HuH-7 (cell line): ENCODE measurements at places on chromosomes 3 and 15.

- DNase-seq = no peak
Measured at GRCh38 chr3:196778755-196779154, 39.1 kb downstream of the PAK2 start.

DNA sequence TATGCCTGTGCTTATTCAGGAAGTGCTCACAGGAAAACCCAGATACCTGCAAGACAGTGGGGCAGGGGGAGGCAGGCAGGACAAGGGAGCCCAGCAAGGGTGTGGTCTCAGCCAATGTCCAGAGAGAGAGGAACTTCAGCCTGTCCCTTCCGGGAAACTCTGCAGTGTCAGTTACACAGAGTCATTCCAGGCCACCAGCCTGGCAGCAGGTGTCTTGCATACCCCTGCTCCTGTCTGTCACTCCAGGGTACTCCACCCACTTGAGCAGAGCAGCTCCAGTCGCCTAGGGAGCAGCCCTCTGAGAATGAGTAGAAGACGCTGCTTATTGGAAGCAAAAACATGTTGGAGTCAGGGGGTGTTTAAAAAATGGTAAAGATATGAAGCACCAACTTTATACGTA is 431.2 kb upstream of the RGMA start:
- no peak for DNase-seq

DNA sequence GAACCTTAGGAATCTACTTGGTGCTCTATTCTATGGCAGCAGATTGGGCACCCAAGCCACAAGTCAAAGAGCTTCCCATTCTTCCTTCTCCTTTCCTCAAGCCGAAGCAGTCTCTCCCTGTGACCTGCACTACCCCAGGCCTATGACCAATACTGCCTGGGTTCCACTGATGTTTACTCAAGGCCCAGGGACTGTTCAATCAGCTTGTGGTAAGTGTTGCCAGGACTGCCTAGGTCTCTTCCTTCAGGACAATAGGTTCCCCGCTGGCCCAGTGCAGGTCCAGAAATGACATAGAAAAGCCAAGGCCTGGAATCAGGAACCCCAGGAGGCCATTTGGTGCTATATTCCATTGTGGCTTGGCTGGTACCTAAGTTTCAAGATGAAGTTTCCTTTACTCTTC is 397.9 kb downstream of the ZIC4 start:
- no peak for DNase-seq

- no peak for DNase-seq
Measured at GRCh38 chr3:170467571-170468147, 49.0 kb downstream of the CLDN11 start.

DNA sequence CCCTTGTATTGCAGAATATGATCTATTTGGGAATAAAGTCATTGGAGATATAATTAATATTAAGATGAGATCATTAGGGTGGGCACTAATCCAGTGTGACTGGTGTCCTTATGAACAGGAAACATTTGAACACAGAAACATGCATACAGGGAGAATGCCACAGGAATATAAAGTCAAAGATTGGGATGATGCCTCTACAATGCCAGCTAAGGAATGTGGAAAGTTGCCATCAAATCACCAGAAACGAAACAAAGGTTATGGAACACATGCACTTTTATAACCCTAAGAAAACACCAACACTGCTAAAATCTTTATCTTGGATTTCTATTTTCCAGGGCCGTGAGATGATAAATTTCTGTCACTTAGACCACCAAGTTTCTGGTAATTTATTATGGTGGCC is 442.4 kb upstream of the BCHE start:
- no peak for DNase-seq

GRCh38 chr3:127323581-127323980 is 35.7 kb upstream of the PRR20G start:
- no peak for DNase-seq

- DNase-seq = no peak
Measured at GRCh38 chr15:97386940-97387339, 573.6 kb upstream of the ARRDC4 start.

DNA sequence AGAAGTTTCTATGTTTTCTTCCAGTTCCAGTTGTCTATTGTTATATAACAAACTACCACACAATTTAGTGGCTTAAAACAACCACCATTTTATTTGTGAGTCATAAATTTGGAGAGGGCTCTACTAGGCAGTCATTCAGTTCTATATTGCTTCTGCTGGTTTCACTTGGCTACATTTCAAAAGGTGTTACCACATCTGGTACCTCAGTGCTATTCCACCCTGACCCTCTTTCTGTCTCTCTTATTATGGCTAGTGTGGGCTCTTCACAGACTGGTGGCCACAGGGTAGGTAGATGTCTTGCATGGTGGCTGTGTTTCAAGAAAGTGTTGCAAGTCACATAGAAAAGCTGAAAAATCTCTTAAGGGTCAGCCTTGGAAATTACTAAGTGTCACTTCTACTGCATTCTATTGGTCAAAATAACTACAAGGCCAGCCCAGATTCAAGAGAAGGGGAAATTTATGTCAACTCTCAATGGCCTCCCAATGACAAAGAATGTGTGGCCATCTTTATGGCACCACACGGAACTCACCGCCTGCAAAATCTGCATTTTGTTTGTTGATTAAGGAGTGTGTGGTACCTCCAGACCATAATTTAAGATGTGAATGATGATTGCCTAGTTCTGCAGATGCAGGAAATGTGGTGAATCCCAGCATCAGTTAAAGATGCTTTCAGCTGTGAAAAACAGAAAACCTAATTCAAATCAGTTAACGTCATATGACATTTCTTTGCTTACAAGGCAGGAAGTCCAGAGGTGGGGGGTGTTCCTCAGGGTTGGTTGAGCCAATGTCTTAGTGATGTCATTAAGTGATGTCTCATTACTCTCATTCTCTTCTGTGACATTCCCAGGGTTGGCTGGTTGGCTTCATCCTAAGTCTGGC is 105.8 kb upstream of the RASGRP1 start:
- no peak for DNase-seq

- DNase-seq = no peak
Measured at GRCh38 chr3:73498764-73499622, 125.7 kb downstream of the PDZRN3 start.

DNA sequence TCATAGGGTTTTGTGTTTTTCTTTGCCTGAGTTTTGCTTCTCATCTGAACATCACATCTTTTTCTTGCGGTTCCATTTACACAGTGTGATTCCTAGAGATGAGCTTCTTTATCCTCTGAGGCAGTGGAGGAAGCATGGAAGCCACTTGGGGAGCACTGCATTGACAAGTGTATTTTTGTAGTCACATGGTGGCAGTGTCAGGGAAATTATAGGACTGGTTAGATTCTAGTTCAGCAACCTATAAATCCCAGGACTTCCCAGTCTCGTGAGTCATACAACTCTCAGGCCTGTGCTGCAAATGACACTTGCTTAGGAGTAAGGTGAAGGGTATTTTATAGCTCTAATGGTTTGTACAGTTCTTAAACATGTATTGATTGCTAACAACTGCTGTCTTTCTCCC is 58.4 kb downstream of the RBM6 start:
- no peak for DNase-seq

DNA sequence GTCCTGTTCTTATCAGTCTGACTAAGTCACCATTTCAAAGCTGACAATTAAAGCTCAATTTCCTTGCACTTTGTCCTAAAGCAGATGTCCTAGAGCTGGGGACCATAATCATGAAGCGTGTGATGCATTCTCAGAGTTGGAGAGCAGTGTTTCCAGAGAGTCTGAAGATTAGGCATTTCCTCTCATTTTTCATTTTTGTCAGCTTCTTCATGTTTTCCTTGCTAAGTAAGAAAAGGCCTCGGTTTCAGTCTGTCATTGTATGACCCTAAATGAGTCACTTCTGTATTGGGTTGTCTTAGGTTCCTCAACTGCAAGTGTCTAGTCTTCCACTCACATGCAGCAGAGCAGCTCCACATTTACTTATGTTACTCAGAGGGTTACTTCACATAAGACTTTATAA is 257.2 kb upstream of the TPRG1 start:
- no peak for DNase-seq

DNA sequence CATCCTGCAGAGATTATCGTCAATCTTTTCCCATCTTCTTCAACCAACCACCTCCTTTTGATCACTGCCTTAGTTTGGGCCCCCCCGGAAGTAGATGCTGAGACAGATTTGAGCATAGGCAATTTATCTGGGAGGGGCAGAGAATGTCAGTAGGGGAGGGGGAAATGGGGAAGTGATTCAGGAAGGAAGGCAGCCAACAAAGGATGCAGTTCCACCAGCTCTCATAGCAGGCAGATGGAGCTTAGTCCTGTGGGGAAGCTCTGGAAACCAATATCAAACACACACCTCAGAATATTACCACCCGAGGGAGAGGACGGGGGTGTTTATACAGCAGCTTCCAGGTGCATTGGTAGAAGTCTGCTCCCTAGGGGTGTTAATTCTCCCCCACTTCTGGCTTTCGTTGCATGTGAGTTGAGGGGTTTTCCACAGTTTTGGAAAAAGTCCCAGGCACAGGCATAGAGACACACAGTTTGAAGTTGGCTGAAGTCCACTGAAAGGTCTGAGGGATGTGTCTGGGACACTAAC is 91.5 kb upstream of the TNFAIP8L3 start:
- no peak for DNase-seq

GRCh38 chr15:80568298-80568697 is 126.8 kb upstream of the ABHD17C start:
- DNase-seq = no peak

GRCh38 chr3:65484964-65485363 is 553.8 kb downstream of the MAGI1 start:
- no peak for DNase-seq

- peak; percentile 19 for DNase-seq
Measured at GRCh38 chr15:55694652-55695150, 48.3 kb downstream of the PRTG start.
